ENCODE measurements at places on chromosomes 6 and 20.
A peak's percentile ranks its signal among the peaks of the same experiment; 100 is the strongest.

DNA sequence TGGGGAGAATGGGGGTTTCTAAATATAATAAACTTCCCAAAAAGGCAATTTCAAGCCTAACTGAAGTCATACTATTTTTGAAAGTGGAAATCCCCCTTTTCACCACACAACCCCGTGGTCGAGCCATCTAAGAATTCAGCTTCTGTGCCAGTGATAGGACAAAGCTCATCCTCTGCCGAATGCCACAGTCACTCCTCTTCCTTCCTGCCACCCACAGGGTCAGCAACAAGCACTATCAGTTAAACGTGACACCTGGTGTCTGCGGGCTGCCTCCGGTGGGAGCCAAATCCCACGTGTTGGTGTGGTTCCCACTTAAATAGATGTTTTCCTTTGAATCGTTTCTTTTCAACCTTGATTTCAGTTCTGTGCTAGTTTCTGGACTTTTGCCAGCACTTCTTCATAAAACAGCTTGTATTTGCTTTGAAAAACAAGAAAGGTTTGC lies 60.7 kb downstream of the TNFAIP3 start:
- DNase-seq: peak; percentile 50

DNA sequence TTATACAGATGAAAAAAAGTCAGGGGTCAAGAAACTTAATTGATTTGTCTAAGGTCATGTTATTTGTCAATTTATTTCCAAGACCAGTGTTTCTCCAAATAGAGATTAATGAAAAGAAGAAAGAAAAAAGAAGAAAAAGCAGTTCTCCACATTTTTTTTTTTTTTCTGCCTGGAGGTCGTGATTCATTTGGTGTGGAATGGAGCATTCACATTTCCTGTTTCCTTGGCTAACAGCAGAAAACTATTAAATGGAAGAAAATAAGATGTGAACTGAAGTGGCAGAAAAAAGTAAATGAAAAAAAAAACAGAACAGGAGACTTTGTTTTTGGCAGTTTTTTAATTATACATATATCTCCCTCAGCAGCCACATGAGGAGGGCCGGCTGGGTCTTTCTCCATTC lies 470.8 kb upstream of the ZNF337 start:
- no peak for DNase-seq

DNA sequence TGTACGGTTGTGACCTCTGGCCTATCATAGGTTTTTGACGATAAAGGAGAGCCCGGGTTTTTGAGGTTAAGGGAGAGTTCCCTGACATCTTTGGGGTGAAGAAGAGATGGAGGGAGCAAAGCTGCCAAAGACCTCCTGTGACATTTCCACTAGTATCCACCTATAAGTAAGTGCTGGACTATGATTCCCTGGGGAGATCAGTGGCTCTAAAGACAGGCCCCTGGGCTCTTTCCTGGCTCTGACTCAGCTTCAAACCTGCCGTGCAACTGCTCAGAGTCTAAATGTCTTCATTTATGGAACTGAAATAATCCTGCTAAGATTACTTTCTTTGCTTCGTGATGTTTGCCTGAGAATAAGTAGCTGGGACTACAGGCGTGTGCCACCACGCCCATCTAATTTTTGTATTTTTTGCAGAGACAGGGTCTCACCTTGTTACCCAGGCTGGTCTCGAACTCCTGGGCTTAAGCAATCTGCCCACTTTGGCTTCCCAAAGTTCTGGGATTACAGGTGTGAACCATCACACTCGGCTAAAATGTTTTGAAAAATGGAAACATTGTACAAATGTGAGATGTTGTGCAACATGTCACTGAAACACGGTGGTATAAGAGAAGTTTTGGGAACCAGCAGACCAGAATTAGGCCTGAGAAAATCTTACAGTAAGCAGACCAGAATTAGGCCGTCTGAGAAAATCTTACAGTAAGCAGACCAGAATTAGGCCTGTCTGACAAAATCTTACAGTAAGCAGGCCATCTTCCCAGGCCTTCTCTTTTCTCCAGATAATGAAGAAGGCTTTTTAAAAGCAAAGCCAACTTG lies 1.1 kb upstream of the PAQR8 start:
- no peak for DNase-seq

- no peak for DNase-seq
Measured at GRCh38 chr6:139510040-139510790, 135.8 kb upstream of the CITED2 start.

DNA sequence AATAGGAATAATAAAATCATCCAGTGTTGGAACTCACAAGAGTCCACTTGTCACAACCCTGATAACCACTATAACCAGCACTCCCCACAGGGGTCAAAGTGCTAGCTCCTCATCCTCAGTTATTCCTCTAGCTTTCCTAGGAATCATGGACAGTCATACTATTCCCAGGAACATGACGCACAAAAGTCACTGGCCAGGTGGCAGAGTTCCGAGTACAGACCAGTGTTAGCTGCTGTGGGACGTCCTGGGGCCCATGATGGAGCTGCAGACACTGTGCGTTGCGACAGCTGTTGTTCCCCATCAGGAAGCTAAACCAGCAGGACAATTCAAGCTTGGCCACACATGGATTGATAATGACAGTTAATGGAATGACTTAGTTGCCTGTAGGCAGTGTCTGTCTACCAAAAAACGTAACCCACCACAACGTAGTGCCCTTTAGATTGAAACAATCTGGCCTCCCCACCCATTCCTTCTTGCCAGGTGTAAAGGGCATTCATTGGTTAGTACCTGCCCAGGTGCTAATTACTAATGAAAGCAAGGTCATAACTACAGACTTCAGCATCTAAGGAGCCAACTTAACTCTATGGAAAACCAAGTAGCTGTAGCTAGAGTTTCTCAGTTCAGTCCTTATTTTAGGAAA lies 17.4 kb downstream of the EZR start:
- no peak for DNase-seq

- no peak for DNase-seq
Measured at GRCh38 chr20:23211164-23211563, 125.0 kb upstream of the CD93 start.

GRCh38 chr6:21831521-21832291 lies 238.2 kb downstream of the SOX4 start:
- no peak for DNase-seq

DNA sequence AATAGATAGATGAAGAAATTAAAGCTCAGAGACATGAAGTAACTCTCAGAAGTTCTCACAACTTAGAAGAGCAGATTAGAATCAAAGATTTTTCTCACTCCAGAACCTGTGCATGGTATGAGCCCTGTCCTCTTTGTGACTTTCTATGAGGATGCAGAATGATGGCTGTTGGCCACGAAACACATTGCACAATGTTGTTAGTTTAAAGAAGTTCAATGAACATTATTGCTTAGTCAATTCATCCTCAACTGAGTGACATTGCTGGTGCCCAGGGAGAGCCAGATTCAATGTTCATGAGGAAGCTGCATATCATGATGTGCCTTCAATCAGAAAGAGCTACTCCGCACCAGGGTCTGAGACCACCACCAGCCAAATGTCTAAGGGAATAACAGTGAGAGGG lies 633.1 kb downstream of the PTPRT start:
- no peak for DNase-seq

- DNase-seq: no peak
Measured at GRCh38 chr6:91366781-91367180, 779.9 kb upstream of the MAP3K7 start.

GRCh38 chr6:72999995-73000394 lies 225.3 kb downstream of the KHDC1L start:
- no peak for DNase-seq

GRCh38 chr6:165850434-165851019 lies 187.5 kb upstream of the PDE10A start:
- peak; percentile 42 for DNase-seq

- no peak for DNase-seq
Measured at GRCh38 chr6:5334341-5334740, 73.0 kb downstream of the FARS2 start.

GRCh38 chr6:142784344-142784743 lies 160.6 kb downstream of the HIVEP2 start:
- DNase-seq: no peak

DNA sequence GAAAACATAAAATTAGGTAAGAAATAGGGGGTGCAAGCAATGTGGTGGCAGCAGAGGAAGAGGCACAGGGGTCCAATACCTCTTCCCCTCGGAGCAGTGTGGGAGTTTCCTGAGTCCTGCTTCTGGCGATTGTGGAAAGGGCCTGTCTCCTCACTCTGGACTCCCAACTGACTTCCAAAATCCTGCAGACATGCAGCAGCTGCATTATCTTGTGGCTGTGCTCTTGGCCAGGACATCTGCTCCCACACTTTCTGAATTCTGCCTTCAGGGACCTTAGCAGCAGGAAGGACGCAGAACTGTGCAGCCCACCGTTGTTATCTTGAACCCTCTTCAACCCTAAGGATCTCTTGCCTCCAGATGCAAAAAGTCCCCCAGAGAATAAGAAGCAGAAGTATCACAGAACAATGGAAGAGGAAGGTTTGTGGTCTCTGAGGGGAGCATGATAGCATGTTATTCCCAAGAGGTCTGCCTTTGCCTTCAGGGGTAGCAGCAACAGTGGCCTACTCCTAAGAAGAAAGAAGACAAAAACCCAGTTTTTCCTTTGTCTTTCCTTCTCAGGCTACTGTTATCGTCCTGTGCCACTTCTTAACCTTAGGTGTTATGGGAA lies 102.5 kb upstream of the EMILIN3 start:
- no peak for DNase-seq

DNA sequence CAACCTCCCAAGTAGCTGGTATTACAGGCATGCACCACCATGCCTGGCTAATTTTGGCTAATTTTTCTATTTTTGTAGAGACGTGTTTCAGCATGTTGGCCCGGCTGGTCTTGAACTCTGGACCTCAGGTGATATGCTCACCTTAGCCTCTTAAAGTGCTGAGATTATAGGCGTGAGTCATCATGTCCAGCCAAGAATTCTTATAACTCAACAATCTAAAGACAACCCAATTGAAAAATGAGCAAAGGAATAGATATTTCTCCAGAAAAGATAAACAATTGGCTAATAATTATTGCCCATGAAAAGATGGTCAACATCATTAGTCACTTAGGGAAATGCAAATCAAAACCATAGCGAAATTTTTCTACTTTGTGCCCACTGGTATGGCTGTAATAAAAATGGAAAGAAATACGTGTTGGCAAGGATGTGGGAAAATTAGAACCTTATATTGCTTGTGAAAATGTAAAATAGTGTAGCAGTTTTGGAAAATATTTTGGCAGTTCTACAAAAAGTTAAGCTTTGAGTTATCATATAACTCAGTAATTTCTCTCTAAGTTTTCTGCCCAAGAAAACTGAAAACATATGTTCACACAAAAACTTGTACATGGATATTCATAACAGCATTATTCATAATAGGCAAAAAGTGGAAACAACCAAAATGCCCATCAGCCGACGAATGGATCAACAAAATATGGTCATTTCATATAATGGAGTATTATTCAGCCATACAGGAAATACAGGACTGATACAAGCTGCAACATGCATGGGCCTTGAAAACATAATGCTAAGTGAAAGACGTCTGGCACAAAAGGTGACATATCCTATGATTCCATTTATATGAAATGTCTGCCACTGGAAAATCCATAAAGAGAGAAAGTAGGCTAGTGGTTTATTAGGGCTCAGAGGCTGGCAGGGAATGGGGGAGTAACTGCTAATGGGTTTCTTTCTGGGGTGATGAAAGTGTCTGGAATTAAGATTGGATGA lies 87.8 kb downstream of the UTRN start:
- DNase-seq: no peak

- DNase-seq: no peak
Measured at GRCh38 chr6:149862922-149863697, 1.0 kb downstream of the LRP11 start.
